ENCODE measurements at places on chromosomes 12 and 14.

GRCh38 chr12:26286186-26286585 lies 90.8 kb downstream of the SSPN start:
- DNase-seq = no peak

DNA sequence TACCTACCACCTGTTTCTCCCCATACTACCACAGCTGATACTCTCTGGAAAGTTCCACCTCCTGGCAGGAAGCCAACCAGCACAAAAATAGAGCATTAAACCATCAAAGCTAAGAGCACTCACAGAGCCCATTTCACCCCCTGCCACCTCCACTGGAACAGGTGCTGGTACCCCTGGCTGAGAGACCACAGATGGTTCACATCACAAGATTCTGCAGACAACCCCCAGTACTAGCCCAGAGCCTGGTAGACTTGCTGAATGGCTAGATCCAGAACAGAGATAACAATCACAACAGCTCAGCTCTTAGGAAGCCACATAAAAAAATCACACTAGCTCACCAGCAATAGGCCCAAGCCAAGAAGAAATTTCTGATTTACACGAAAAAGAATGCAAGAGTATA lies 855.2 kb downstream of the FSCB start:
- DNase-seq = no peak

GRCh38 chr14:22572562-22573058 lies 16.4 kb downstream of the DAD1 start:
- DNase-seq = no peak

DNA sequence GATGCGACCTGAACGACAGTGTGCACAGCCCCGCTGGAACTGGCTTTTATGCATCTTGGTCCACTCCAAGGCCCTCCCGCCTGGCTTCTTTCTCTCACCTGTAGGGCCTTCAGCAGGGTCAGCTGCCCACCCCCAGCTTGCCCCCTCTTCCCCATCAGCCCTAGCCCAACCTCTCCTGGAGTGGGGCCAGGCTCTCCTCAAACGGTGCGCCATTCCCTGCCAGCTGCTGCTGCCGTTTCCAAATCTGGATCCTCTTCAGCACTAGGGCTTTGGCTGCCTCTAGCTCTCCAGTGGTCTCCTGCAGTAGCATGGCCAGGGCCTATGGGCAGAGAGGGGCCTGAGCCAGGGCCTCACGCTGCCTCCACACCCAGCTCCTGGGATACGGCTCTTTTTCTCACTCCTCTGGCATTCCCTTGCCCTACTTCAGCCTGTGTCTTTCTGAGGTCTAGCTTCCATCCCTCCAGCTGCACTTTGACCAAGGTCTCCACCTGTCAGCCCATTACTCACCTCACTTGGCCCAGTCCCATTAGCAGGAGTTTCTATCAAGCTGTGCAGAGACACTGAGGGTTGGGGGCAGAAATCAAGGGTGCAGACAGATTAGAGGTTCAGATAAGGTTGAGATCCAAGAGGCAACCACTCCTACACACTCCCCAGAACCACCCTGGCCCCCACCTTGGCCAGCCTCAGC lies 5.0 kb downstream of the STAT6 start:
- DNase-seq = no peak

DNA sequence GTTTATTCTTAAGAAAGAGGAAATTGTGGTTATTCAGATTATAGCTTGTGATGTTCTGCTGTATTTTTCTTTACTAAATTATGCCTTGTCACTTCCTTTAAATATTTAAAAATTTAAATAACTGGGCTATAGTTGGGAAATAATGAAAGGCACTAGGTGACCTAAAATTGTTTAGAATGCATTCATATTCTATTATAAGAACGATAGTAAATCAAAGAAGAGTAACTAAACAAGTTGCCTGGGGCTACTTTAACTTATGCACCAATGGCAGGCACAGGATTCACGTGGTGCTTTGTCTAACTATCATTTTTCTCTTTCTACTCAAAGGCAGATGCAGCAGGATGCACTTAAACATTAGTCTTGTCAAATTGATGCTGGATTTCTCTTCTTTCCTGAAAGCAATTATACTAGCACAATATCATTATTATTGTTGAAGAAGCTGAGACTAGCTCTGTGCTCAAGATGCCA lies 190.7 kb upstream of the PPFIA2 start:
- no peak for DNase-seq

GRCh38 chr14:75188520-75189268 lies 12.3 kb upstream of the TMED10 start:
- no peak for DNase-seq

- no peak for DNase-seq
Observed at GRCh38 chr12:79566452-79567174, 124.2 kb downstream of the PAWR start.

Data from stimulated activated CD4-positive, alpha-beta T cell treated with anti-CD3 and anti-CD28 coated beads, Interleukin-12 subunit alpha, Interleukin-12 subunit beta, amount 100 ng/mL, for 24 hours (primary cell).